ENCODE measurements at places on chromosomes 16 and 17.

- no peak for DNase-seq
These were observed 8.4 kb downstream of the SLC16A5 start for GRCh38 chr17:75096082-75096625.

GRCh38 chr16:3089717-3090592 is 9.1 kb downstream of the ZSCAN10 start:
- no peak for DNase-seq

DNA sequence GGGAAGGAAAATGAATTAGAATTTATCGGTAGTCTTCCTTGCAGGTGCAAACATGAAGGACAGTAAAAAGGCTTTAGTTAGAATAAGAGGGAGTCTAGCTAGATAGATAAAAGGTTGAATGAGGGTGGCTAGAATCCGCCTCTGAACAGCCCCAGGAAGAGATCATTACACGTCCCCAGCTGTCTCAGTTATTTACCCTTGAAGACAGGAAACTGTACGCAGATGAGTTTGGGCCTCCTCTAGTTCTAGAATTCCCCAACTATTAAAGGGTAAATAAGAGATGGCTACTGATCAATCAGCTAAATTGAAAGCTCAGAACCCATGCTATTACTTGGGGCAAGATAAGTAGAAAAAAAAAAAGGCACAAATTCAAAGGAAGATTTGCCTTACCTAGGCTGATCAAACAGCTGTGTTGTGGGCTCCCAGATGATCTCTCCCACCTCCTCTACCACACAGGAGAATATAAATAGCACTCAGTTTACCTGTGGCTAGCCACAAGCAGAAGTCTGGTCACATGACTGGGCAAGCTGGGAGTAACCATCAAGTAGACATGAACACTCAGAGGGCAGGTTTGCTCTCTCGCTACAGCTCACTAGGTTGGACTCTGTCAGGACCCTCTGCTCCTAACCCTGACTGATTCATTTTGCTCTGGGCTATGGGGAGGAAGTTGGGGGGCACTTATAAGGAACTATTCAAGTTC is 17.0 kb downstream of the FAM117A start:
- no peak for DNase-seq

GRCh38 chr16:47008612-47009011 is 35.1 kb upstream of the DNAJA2 start:
- no peak for DNase-seq

DNA sequence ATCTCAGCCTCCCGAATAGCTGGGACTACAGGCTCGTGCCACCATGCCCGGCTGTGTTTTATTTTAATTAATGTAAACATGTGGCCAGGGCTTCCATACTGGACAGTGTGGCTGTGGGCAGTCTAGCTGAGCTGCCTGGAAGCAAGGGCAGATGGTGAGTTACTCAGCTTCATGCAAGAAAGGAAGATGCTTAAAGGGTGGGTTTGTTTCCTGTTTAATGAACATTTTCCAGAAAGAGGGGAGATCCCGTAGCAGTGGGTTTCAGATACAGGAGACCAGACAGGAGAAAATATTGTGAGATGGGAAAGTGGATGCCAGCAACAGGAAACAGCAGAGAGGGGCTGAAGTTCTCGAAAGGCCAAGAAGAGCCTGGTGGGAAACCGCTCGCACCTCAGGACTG is 7.3 kb downstream of the MAPK8IP3 start:
- DNase-seq, result peak; percentile 53

- peak; percentile 61 for DNase-seq
These were observed 26.6 kb upstream of the KCNG4 start for GRCh38 chr16:84266451-84266850.

DNA sequence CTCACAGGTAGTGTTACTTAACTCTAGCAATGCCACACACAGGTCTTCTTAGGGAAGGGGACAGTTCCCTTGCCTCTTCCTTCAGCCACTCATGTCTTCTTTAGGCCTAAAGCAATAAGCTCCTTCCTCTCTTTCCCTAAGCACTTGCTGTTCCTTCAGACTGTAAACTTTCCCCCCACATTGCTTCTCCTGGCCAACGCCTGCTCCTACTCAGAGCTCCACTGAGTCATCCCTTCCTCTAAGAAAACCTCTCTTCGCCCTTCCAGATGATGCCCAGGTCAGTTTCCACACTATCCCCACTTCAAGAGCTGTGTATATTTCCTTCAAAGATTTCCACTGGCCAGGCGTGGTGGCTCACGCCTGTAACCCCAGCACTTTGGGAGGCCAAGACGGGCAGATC is 12.5 kb upstream of the EPOP start:
- no peak for DNase-seq

GRCh38 chr17:33560165-33560564 is 267.1 kb upstream of the ASIC2 start:
- no peak for DNase-seq

- no peak for DNase-seq
These were observed 1.1 kb upstream of the BRCA1 start for GRCh38 chr17:43125967-43126910.

DNA sequence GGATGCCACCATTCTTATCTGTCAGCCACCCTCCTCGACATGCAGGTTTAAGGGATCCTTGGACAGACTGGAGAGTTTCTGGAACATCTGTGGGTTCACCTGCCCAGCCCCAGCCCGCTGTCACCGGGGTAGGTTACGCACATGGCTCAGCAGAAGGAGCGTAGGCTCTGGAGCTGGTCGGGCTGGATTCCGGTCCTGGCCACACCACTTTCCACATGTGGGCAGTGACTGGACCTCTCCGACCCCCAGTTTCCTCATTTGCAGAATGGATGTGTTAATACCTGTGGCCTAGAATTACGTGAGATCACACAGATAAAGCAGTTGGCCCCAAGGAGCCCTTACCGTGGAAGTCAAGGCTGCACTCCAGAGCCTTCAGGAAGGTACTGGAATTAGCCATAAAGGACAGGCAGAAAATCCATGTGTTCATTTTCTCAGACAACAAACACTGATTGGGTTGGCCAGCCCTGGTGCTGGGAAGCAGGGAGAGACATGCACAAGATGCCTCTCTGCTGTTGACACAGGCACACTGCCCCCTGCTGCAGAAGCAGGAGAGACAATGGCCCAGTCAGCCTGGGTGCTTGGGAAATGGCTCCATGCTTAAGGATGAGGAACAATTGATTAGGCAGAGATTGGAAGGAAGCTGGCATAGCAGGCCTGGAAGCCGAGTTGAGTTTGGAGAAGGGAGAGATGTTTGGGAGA is 58.8 kb downstream of the SF3B3 start:
- DNase-seq, result no peak

DNA sequence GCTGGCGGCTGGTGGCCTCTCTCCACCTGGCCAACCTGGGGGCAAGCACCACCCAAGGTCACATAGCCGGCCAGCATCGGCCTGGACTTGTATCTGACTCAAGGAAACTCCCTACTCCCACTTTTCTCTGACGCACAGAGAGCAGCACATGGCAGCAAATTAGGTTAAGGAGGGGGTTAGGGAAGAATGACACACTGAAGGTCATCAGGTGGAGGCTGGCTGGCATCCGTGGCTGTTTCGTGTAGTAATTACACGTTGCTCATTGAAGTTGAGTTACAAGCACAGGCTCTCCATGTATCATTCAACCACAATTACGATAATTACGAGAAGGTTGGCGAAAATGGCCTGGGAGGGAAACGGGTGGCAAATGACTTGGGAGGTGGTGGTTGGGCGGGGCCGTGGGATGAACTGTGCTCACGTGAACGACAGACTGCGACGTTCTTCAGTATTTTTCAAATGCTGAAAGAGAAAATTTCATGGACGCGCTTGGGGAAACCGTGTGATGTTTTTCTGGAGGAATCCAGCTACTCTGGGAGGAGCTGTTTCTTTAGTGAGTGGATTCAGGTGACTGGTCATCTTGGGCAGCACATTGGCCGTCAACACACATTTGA is 4.0 kb upstream of the METRNL start:
- no peak for DNase-seq

- DNase-seq, result no peak
These were observed 304.8 kb downstream of the RBFOX1 start for GRCh38 chr16:7637446-7637845.

DNA sequence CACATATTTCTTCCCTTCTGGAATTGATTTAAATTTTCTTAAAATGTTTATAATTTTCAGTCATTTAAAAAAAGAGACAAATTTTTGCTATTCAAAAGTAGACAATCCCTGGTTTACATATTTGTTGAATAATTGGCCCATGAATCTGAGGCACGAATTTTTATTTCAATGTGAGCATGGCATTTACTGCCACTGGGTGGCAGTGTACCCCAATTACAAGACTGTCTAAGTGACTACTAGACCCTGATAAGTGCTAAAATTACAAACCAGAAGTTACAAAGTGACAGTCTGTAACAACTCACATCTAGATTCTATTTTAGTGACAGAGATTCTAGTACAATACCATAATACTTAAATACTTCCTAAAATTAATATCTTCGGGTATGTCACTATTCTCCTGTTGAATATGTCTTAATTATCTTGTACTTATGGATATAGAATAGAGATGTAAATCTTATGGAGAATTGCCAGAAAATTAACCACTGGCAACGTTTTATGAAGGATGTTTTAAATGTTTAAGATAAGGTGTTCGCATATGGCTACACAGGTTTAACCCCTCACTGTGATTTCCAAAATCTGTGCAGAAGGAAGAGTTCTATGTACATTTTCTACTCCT is 235.8 kb downstream of the MAP2K4 start:
- DNase-seq, result peak; percentile 66

DNA sequence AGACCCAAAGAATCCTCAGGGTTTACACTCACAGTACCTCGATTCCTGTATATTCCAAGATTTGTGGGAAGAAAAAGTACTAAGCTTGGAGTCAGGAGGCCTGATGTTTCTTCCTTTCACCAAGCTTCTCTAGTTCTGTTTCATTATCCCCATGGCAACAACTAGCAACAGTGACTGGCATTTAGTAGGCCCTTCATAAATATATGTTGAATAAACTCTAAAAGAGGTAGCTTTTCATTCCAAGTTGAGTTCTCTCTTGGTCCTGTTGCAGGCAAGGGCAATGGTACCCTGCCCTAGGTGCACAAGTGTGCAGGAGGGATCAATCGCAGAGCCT is 527 bp upstream of the UBE2Z start:
- no peak for DNase-seq

DNA sequence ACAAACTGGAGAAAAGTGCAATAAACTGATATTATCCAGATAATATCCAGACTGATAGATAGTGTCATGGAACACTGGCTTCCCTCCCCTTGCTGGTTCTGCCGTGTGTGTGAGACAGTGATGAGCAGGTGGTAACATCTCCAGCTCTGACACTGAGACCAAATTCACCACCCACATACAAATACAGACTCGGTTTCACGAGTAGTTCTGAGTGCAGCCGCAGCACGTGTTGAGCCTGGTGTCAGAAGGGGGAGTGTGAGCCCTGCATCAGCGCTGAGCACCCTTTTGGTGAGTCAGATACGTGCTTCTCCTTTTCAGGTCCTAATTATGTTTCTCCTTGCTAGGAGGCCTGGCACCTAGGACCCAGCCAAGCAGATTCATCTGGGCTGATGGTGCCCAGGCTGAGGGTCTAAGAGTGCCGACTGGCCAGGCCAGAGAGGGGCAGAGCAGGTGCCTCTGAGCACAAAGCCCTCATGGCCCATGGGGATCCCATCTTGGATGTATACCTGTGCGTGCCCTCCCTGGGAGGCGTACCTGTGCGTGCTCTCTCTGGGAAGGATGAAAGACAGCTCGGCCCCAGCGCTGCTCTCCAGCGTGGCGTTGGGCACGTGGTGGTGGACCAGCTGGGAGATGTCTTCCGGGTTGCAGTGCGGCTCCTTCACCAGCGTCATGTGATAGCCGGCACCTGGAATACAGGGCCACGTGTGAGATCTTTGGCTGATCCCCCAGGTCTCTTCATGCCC is 27.3 kb upstream of the RNPS1 start:
- no peak for DNase-seq

GRCh38 chr17:75168998-75169397 is 13.8 kb downstream of the SUMO2 start:
- no peak for DNase-seq

DNA sequence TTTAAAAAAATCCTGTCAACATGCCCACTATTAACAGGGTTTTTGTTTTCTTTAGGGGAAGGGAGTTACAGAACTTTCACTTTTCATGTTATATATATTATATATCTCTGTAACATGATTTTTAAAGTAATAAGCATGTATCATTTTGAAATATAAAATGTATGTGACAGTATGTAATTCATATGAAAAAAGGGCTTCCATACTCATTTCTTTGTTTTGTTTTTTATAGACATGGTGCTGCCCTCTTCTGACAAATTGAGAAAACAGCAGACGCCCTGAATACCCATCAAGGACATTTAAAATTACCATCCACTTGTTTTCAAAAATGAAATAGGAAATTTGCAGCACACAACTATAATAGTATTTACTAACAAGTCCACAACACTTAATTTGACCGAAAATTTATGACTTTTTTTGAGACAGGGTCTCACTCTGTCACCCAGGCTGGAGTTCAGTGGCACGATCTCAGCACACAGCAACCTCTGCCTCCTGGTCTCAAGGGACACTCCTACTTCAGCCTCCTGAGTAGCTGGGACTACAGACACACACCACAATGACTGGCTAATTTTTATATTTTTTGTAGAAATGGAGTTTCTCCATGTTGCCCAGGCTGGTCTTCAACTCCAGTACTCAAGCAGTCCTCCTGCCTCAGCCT is 30.4 kb downstream of the CFDP1 start:
- DNase-seq, result peak; percentile 61

GRCh38 chr16:50781518-50781917 is 39.6 kb downstream of the CYLD start:
- DNase-seq, result no peak

- DNase-seq, result peak; percentile 56
These were observed 28.8 kb downstream of the NGFR start for GRCh38 chr17:49523706-49524472.

- no peak for DNase-seq
These were observed 189.9 kb downstream of the SEC14L1 start for GRCh38 chr17:77330602-77331081.

DNA sequence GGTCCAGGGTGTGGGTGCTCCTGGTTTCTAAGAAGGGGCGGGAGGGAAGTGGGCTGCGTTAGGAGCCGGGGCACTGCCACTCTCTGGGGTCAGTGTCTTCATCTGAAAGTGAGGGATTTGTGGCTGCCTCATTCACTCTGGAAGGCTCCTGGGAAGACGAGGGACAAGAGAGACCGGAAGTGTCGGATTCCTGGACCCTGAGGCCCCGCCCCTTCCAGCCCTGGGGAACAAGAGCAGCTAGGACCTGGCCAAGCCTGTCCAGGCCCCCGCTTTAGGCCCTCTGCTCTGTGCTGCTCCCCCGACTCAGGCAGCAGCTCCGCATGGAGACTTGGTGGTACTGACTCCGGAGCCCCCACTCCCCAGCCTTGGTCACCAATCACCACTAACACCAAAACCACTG is 6.5 kb downstream of the LGALS3BP start:
- no peak for DNase-seq
